Right atrium auricular region (tissue), 2 donors: ENCODE measurements at places on chromosomes 5 and 9. TPM values are rescaled to one million over a fixed set of nuclear protein-coding genes. Genes with fewer than 3 reads are reported as not detected.

- DNase-seq: no peak
Measured at GRCh38 chr5:106525438-106525837, 1145.3 kb downstream of the EFNA5 start.

Gene ITGA1
- 13.2 TPM for total RNA-seq

- no peak for DNase-seq
Measured at GRCh38 chr5:104298518-104298917, 735.9 kb upstream of the NUDT12 start.

DNA sequence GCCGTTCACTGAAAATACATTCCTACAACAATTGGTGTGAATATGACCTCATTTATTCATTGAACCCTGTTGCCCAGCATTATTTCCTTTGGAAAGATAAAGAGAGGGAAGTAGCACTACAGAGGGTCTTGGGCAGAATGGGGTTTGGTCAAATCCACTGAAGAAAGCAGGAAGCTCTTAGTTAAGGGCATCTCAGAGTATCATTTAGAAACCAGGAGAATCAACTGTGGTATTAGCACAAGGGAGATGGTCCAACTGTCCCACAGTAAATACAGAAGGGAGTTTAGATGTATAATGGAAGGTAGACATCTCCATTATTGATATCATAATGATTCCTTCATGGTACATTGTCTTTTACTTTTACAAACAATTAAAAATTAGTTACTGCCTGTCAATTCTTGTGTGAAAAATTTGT, 47.1 kb downstream of the LIX1 start:
- no peak for DNase-seq

- no peak for DNase-seq
Measured at GRCh38 chr5:51598026-51598425, 214.8 kb downstream of the ISL1 start.

GRCh38 chr9:121921444-121921843, 171.7 kb downstream of the TTLL11 start:
- DNase-seq: no peak

Gene ASTN2
- 32.2 TPM for total RNA-seq

GRCh38 chr5:45741110-45741509, 44.9 kb upstream of the HCN1 start:
- no peak for DNase-seq

GRCh38 chr5:158152136-158152535, 293.2 kb upstream of the CLINT1 start:
- DNase-seq: no peak

Gene CDH10
- total RNA-seq: 0.31 TPM

Gene ADRA1B
- total RNA-seq: 3.4 TPM

Gene SIT1
- 0.55 TPM for total RNA-seq

DNA sequence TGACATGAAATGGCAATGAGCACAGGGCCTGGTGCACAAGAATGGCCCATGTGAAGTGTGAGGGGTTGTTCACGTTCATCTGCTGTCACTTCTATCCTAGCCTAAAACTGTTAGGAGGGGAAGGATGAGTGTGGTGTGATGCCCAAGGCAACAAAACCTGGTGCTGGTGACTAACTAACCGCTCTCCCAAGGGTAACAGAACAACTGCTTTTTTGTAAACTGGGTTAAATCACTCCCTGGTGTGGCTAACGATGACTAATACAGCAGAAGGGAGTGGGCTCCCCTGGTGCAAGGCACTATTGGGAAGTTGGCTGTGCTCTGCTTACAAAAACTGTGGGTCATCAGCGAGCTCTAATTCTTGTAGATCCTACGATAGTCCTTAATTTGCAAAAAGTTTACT, 103.2 kb upstream of the VCAN start:
- DNase-seq: no peak

DNA sequence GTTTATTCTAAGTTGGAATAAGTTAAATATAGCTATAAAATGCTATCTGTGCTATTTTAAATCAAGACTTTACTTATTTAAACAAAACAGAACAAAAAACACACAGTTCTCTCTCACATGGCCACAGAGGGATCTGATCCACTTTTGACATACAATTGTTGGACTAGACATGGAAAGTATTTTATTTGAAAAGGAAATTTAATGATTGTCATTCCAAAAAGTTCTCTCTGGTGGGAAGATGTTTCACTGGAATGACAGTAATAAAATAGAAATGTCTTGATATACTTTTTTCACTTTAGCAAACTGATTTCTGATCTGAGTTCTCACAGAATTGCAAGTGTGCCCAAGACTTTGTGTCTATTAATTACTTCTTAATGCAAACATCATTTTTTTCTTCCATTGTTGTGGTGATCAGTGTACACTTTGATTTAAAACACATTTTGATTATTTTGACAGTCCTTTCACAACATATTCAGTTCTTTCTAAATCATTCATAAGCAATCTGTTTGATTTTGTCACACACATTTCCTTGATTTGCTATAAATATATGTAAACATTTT, 30.1 kb upstream of the MINAR2 start:
- DNase-seq: no peak

- DNase-seq: no peak
Measured at GRCh38 chr9:113775749-113776148, 100.4 kb upstream of the ZNF618 start.

DNA sequence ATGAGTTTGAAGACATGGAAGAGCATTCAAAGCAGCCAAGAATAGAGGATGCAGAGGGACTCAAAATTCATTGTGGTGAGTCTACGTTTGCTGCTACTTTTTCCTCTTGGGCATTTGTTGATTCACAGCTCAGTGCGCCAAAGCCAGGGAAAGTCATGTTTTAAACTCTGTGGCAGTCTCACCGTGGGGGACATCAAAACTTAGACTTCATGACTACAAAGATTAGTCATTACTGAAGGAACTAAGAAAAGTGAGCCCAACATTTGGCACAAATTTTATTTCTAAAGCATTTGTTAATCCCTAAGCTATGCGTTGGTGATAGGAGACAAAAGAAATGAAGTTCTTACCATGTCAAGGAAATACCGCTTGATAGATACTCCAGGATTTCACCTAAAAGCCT, 73.7 kb upstream of the MTAP start:
- no peak for DNase-seq

DNA sequence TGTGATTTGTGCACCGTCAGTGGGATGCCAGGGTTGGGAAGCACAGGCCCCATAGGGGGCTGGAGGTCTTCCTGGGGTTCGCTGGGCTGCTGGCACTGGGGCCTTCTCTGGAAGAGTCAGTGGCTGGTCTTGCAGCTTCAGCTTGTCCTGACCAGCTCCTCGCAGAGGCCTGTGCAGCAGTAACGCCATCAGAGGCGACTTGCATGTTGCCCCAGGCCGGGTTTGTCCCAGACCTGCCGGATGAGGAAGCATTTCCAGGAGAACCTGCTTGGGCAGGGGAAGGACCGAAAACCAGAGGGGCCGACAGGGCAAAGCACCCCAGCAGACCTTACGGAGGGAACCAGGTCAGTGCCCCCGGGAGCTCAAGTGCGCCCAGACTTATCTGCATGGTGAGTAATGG, 54.7 kb upstream of the IRX2 start:
- no peak for DNase-seq

- DNase-seq: no peak
Measured at GRCh38 chr5:16574789-16575721, 41.7 kb downstream of the RETREG1 start.

DNA sequence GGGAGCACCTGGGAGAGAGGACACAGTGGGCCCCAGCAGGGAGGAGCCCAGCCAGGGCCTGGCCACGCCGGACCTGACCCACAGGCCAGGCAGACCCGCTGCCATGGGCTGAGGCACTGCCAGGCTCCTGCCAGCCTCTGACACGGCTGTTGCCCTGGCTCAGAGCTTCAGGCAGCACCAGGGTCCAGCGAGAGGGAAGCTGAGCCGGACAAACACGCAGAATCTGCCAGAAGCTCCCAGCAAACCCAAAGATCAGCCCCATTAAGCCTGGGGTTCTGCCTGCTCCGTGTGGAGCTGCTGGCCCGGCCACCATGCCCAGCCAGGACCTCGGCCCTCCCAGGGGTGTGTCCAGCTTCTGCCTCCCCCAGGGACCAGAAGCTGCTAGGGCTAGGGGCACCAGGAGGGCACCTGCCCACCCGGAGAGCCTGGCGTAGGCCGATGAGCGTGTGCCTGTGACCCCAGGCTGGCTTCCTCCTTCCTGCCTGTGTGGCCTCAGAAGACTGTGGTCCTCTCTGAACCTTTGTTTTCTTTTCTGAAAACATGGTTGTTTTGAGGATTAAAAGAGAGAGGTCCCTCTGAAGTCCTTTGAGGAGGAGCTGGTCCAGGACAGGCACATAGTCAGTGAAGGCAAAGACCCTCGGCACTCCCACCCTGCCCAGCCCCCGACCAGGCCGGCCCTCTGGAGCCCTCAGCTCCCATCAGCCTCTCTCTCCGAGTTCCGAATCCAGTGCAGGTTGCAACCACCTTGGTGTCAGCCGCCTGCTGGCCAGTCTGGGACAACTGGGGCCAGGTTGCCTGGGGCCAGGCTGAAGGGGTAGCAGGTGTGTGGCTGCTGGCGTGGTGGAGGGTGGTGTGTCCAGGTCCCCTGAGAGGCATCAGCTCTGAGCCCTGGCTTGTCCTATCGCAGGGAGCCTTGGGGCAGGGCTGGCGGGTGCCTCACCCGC, 39.6 kb downstream of the KCNT1 start:
- no peak for DNase-seq

Gene LOX
- 11.6 TPM for total RNA-seq

DNA sequence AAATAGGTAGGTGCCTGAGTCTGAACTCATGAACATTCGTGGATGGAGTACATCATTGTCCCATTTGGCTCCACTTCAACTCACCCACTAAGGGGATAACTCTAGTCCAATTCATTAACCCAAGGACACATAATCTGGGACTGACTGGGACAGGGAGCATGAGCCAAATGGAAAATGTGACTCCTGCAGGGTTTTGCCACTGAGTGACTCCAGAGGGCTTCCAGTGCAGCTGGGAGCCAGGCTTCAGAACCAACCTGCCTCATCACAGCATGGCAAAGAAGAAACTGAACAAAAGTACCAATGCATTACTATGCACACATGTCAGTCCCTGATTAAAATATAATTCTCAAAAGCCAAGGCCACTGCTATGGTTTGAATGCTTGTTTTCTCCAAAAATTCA, 159.7 kb upstream of the SNX2 start:
- no peak for DNase-seq

Gene SMU1
- total RNA-seq: 11.4 TPM

DNA sequence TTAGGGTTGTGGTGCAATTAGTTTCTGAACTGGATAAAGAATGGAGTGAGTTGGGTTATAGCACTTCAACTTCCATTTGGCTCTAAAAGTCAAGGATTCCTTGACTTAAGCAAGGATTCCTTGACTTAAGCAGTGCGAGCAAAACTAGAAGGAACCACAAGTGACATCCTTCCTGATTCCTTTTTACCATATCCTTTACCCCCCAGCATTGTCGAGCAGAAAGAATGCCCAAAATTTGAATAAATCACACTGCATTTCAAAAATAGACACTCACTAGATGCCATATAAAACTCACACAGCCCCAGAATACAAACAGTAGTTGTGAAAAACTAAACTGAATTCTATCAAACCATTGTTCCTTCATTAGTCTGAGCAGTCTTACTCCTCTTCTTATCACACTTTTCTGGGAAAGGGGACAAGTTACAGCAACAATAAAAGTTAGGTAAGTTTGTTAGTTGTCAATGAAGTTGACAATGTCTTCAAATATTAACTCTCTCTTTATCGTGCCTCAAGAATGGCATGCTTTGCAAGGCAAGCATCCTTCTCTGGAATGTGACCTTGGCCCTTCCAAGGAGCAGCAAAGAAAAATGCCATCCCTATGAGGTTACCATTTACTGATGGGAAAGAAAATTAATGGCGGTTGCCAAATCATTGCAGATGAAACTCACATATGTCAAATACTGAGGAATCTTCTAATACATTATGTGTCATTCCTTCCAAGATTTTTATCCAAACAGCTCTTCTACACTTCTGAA, 273.3 kb upstream of the ANKRD55 start:
- DNase-seq: no peak

GRCh38 chr9:81632599-81632998, 56.7 kb downstream of the TLE1 start:
- no peak for DNase-seq

- no peak for DNase-seq
Measured at GRCh38 chr5:10489810-10490426, 48.2 kb downstream of the ROPN1L start.

- DNase-seq: no peak
Measured at GRCh38 chr5:134948911-134949310, 18.8 kb upstream of the CATSPER3 start.

DNA sequence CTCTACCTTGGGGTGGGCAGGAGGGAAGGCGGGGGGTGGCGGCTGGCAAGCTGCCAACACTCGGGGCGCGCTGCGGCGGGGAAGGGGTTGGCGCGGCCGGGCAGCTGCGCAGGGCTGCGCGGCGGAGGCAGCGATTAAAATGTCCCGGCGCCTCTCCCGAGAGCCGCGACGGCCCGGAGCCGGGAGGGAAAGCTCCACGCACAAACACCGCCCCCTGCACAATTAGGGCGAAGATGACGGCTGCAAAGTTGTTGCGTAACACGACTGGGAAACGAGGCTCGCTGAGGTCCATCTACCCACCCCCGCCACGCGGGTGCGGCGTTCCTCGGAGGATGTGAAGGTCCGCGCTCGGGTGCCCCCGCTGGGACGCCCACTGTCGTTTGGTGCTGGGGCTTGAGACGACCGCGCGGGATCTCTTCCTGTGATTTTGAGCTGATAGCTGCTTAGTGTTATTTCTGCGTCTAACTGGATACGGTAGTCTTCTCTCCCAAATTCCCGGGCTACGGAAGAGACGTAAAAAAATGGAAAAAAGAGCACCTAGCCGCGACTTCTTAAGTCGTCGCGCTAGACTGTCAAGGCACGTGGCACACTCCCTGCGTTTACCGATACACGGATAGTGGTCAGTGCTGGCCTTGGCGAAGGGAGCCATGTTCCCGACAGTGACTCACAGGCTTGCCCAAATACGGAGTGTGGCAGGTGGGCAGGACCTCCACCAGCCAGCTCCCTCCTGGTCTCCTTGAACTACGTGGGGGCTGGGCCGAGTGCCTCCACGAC, 958 bp upstream of the NFIL3 start:
- DNase-seq: peak; percentile 95

Gene SUSD1
- 6.2 TPM for total RNA-seq

DNA sequence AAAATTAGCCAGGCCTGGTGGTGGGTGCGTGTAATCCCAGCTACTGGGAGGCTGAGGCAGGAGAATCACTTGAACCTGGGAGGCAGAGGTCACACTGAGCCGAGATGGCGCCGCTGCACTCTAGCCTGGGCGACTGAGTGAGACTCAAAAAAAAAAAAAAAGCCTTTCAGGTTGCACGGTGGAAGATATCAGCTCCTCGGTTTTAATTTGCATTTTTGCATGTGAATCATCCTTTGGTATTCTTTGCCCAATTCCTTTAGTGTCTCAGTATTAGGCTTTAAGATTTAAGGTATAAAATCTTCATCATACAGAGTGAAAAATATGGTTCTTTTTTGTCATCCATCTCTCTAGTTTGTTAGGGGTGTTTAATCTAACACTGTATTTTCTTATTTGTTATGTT, 173.6 kb upstream of the S1PR3 start:
- no peak for DNase-seq

DNA sequence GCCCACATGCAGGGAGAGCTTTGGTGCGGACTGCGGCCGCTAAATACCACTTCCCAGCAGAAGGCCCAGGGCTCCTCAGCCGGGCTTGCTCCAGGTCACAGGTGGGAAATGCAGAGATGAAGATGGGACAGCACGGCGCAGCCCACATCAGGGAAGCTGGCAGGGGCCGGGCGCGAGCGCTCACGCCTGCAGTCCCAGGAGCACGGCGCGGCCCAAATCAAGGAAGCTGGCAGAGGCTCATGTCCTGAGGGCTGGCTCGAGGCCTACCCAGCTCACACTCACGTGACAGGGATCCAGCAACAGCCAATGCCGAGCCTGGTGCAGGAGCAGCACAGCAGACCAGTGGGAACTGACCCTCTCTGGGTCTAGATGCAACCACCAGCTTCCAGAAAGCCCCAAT, 16.3 kb downstream of the LPCAT1 start:
- DNase-seq: no peak

GRCh38 chr5:10527281-10527950, 36.5 kb upstream of the ANKRD33B start:
- DNase-seq: no peak
